ENCODE measurements at places on chromosomes 3 and 15.

GRCh38 chr3:61848885-61849284, 287.5 kb downstream of the PTPRG start:
- no peak for DNase-seq

GRCh38 chr15:82832601-82833361, 23.4 kb downstream of the WHAMM start:
- DNase-seq: no peak

- DNase-seq: no peak
Measured at GRCh38 chr15:69591905-69592508, 139.4 kb downstream of the RPLP1 start.

DNA sequence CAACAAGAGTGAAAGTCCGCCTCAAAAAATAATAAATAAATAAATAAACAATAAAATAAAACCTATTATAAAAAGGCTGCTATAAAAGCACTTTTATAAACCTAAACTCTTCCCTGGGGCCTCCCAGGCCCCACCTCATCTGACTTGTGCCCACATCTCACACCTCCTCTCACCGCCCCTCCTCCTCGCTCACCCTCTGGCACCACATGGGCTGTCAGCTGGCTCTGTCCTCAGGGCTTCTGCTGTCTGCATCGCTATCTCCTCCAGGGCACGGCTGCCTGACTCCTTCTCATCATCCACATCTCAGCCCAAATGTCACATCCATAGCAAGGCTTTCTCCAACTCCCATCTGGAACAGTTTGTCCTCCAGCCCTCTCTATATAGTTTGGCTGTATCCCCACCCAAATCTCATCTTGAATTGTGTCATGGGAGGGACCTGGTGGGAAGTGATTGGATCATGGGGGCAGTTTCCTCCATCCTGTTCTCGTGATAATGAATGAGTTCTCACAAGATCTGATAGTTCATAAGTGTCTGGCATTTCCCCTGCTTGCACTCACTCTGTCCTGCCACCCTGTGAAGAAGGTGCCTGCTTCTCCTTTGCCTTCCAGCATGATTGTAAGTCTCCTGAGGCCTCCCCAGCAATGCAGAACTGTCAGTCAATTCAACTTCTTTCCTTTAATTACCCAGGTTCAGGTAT, 8.8 kb upstream of the SH3BP5 start:
- no peak for DNase-seq

DNA sequence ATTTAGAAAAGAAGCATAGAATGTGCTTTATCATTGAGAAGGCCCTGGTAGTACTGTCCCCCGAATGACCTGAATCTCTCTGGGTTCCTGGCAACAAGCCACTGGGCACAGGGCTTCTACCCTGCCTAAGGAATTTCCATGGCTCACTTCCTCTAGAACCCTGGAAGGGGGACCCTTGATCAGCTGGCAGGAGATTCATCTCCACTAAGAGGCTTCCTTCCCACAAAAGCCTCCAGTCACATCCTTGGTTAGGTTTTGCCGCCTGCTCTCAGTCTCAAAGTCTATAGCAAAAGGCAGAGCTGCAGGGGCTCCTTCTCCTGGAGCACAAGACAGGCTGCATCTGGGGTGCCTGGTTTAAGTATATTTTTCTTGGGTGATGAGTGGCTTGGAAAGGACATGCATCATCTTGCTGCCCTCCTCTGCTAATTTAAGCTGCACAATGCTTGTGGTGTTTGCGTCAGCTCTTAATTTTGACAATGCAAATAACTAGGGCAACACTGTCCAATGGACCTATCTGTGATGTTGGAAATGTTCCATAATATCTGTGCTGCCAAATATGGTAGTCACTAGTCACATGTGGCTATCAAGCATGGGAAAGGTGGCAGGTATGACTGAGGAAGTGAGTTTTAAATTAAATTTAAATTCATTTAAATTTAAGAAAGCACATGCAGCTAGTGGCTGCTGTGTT, 33.4 kb upstream of the RARRES1 start:
- DNase-seq: no peak

DNA sequence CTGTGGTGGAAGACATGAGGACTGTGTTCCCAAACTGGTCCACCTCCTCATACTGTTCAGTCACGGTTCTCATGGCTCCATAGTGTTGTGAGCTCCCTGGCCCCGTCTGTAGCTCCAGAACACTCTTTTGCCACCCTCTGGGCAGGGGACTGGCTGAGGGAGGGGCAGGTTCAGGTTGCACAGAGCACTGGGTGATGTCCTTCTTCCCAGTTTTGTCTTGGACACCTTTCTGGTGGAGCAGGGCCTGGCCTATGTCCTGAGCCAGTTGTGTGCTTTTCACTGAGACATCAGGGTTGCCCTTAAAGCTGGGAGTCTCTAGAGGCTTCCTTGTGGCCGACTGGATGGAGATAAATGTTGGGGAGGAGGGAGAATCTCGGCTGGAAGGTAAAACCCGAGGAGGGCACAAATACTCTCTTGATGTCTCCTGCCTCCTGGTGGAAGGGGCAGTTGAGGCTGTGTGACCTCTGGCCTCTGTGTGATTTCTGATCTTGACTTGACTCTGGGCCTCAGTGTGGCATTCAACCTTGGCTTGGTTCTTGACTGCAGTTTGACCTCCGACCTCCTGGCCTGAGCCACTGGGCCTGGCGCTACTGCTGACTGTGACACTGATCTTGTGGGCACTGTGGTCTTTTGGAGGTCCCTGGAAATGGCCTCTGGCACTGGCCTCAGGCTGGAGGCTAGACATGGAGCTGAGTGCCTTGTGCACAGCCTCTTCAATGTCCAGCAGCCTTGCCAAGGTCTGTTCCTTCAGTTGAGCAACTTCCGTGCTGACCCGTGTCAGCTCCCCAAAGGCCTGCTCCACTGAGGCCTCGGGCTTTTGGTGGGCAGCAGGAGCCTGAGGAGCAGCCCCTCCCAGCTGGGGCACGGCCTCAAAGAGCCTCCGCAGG, 8.1 kb downstream of the XIRP1 start:
- no peak for DNase-seq

GRCh38 chr3:194095464-194095863, 40.5 kb upstream of the HES1 start:
- peak; percentile 92 for DNase-seq

DNA sequence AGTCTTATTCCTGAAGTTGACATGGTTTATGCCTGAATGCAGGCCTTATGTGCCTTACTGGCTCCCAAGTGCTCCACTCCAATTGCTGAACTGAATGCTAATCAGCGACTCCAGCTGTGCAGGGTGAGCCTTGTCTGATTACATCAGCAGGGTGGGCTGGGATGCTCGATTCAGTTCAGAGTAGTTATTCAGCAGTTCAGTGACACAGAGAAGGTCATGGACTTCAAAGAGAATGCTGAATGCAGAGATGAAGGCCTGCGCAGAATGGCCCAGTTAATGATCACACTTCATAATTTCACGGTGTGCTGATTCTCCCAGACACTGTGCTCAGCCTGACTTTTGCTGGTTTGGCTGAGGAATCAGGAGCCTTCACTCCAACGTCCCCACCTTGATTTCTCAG, 63.6 kb downstream of the CLDN1 start:
- no peak for DNase-seq

- DNase-seq: no peak
Measured at GRCh38 chr15:101225658-101226057, 26.2 kb downstream of the CHSY1 start.

DNA sequence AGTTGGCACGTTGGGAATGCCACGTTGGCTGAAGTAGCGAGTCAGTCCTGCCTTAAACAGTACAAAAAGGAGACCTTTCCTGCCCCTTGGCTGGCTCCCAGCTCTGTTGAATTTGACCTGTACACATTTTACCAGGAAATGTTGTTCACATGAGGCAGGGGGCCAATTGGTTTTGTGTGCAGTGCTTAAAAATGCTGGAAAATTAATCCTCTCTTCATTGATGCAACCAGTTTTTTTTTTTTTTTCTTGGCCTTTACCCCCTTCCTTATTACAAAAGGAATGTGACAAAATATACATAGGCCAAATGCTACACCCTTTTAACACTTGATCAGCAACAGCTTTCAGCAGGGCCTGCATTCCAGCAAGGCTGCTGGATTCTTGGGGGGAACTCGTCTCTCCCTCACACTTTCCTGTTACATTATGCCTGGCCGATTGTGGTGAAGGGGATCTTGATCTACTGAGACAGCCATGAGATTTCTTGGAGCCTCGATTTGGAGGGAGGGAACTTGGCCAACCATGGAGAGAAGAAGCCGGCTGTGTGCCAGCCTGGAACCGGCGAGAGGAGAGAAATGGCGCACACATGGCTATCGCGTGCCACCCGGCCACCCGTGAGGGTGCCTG, 93.1 kb downstream of the DNASE1L3 start:
- DNase-seq: no peak

GRCh38 chr15:101000271-101000681, 81.1 kb downstream of the LRRK1 start:
- DNase-seq: no peak

GRCh38 chr3:62795978-62796657, 79.1 kb downstream of the CADPS start:
- no peak for DNase-seq

DNA sequence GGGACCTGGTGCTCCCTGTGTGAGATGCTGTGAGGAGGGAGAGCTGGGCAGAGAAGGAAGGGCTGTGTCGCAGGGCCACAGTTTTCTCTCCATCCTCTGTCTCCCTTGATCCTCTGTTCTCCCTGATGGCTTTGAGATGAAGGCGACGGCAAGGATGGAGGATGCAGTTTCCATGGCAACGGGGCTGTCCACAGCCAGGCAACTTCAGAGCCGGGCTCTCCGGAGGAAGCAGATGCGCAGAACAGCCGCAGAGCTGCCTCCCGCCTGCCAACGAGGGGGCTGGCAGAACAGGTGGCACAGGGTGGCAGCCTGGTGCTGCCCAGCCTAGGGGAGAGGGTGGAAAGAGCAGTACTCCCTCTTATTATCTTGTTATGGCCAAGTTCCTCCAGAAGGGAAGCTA, 9.9 kb upstream of the GRM2 start:
- DNase-seq: no peak

DNA sequence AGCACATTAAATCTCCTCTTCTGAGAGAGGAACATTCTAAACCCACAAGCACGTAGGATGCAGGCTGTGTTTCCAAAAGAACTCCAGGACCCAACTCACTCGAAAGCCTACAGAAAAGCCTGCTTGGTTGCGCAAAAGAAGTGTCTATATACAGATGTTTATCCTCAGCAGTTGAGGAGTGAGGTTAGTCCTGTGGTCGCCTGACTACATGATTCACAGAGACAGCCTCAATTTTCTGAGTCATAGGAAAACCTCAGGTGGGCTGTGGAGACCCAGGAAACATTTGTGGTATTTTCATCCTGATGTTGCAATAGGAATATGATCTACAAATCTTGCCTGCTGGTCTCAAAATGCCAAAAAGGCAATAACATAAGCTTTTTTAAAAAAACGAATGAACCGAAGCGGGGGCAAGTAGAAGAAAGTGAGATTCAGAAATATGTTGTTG, 183.8 kb upstream of the THRB start:
- DNase-seq: no peak

- DNase-seq: no peak
Measured at GRCh38 chr15:68343579-68344225, 66.2 kb downstream of the FEM1B start.

DNA sequence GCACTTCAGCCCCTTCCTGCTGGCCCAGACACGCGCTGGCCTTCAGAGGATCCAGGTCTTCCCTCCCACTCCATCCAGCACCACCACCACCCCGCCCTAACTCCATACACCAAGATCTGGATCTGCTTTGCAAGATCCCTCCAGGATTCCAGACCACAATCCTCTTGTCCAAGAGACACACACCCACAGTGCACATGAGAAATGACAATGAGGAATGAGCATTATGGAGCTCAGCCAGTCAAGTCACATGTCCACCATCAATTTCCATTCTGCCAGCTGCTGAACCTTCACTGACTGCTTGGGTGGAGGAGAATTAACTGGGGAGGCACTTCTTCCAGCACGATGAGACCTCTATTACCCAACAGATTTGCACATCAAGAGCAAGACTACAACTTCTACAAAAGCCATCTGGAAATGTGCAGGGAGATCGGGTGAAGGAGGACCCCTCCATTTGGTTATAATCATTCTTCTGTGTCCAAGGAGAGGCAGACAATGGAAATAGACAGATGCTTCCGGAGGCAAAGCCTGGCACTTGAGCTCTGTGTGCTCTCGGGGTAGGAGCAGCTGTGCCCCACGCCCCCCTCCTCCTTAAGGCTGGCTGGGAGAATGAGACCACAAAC, 12.3 kb upstream of the SPATA12 start:
- peak; percentile 54 for DNase-seq

GRCh38 chr3:188270423-188270972, 116.5 kb downstream of the LPP start:
- no peak for DNase-seq

DNA sequence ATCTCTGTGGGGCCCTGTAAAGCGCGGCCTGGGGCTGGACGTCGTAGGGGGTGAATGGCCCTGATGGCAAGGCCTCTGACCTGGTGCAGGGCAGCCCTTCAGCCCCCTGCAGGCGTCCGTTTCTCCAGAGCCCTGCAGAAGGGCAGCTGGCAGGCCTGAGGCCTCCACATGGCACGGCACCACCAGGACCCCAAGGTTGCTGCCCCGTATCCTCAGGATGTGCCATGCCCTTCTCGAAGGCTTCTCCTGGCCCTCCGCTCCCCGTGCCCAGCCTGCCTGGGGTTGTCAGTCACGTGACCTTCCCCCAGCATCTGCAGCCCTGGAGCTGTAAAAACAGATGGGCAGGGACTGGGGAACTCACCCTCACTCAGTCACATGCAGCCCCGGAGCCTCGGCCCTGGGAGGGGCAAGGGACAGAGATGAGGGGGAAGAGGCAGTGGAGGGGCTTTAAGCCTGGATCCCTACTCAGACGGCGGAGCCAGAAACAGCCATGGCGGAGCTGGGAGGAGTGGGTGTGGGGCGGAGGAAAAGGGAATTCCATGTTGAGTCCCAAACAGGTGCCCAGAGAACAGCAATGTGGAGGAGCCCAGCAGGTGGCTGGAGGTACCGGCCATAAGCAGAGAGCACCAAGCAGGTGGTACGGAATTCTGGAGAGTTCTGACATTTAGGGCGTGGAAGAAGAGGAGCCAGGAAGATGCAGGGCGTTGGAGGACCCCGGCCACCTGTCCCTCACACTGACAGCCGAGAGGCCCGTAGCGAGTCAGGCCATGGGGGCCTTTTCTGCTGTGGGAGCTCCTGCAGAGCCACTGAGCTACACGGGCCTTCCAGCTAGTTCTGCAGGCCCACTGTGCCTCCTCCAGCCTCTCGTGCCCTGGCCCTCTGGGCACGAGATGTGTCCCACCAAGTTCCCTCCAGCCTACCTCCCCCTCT, 193.1 kb downstream of the XXYLT1 start:
- peak; percentile 53 for DNase-seq
